Activated CD8-positive, alpha-beta memory T cell treated with anti-CD3 and anti-CD28 coated beads for 1 hour (primary cell): ENCODE measurements at places on chromosomes 3 and 15.

- no peak for DNase-seq
These were observed 336.7 kb upstream of the FRG2C start for GRCh38 chr3:75327453-75327852.

DNA sequence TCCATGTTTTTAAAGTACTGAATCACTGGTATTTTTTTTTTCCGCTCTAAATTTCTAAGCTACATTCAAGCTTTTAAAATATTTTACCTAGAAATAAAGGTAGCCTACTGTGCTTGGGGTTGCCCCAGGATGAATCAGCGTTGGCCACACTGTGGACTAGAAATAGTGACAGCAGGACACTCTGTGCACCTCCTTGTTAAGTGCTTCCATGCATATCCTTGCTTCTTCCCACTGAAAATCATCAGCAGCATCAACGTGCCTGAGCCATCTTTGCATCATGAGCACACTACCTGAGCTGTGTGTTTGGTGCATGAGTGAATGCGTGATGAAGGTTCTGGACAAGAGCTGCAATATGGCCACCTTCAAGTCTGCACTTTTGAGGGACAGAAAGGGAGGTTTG, 142.0 kb upstream of the SLC2A2 start:
- no peak for DNase-seq

DNA sequence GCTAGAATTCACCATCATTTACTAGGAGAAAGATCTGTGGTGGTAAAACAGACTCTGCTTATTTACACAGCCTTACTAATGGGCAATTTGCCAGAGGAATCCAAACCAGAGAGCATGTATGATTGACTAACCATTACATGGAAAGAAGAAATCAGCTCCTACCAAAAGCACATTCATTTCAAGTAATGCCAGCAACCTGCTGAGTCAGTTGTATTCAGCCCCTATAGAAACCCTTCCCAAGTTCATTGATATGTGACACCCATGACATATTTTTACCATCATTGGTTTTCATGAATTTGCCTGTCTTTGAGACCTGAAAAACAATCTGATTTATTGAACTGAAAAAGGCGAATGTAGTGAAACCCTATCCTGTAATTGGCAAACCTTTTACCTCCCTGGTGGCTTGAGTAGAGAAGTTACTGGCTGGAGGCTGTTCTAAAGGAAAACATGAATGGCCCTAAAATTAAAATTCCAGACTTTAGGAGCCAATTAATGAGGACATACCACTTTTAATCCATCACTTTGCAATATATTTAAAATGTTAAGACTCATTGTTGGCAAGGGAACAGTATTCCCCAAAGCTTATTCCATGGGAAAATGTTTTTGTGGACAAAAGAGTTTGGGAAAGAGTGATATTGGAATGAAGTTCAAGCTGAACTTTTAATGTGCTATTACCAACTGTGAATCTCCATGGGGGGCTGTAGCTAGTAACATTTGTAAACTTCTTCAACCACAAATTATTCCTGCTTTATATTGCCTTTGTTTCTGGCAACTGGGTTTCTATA, 542.9 kb downstream of the FHIT start:
- DNase-seq, result no peak

- no peak for DNase-seq
These were observed 166.8 kb downstream of the TCF12 start for GRCh38 chr15:57085267-57085666.

DNA sequence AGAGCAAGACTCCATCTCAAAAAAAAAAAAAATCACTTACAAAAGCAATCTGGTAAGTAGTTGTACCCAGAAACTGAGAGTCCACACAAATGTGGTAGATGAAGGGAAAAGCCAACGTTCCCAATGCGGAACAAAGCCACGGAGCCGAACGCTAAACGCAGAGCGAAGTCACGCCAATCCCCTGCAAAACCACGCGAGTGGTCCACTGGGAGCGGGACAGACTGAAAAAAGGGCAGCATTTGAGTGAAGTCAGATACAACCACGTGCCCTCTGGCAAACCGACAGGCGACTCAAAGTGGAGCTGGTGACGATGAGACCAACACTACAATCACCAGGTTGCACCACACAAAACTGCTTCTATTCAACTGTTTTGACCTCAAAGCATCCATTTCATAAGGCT, 246.1 kb upstream of the LYSMD4 start:
- no peak for DNase-seq

GRCh38 chr3:79268422-79268821, 499.4 kb downstream of the ROBO1 start:
- DNase-seq, result no peak

GRCh38 chr15:26738996-26739395, 33.9 kb downstream of the GABRB3 start:
- DNase-seq, result no peak

DNA sequence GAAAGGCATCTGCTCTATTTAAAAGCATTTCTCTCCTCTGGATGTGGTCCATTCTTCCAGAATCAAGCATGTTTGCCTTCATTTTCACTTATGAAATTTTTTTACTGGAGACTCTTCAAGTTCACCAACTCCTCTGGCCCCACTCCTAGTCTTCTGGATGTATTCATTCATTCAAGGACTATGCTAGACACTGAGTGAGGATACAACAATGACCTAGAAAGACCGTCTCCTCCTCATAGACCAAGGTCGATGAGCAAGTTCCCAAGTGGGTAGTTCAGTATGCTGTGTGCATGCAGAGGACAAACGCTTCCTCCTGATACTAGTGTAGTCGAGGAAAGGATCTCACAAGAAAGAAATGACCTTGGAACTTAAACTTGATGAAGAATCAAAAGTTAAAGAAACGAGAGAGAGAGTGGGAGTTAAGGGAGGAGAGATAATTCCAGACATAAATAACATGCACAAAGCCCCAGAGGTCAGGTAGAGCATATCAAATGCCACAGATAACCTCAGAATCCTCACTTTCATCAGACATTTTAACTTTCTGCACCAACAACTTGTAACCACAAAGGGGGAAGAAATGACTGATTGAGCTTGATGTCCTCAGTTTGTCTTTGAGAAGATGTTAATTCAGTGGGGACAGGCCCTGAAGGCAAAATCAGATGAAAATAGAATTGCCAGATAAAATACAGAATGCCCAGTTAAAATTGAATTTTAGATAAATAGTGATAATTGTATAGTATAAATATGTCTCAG, 149.4 kb downstream of the IMPG2 start:
- DNase-seq, result no peak

DNA sequence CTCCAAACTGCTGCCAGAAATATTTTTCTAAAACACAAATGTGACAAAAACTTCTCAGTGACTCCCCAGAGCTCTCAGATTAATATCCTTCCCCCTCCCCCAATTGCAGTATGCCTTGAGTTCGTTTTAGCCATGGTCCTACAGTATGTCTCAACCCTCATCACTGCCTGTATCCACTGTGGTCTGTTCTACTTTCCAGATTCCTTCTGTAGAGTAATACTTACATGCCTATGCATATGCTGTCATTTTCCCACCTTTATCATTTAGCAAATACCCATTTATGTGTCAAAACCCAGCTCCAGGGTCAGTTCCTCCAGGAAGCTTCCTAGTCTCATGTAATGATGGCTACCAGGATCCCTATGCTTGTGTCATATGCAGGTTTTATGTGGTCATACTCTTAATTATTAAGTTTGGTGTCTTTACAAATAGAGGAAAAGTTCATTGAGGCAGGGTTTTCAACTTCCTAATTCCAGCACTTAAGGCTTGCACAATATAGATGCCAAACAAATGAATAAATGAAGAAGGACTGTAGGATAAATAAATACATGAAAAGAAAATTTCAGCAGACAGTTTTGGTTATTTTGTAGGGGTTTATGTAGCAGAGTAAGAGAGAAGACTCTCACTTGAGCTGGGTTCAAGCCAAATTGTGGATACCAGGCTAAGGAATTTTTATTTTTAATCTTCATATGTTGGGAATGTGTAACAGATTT, 170.8 kb downstream of the ALCAM start:
- no peak for DNase-seq

DNA sequence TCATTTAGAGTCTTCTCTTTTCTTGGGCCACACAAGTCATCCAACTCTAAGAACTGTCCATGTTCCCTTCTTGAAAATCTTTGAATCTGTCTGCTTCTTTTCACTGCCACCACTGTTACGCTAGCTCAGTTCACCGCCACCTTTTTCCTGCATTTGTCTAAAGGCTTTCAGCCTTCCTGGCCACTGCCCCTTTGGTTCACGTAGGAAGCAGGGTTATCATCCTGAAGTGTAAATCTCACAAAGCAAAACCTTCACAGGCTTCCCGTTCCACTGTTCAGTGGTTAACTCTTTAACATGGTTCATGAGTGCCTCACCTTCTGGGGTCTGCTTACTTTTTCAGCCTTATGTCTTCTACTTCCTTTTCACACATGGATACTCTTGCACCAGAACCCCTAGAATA, 26.3 kb upstream of the CCDC39 start:
- no peak for DNase-seq

GRCh38 chr15:63832620-63833019, 1.1 kb downstream of the HERC1 start:
- DNase-seq, result no peak

- no peak for DNase-seq
These were observed 53.5 kb downstream of the MAGEF1 start for GRCh38 chr3:184658223-184658928.

GRCh38 chr15:43769584-43770228, 7.1 kb downstream of the ELL3 start:
- no peak for DNase-seq

DNA sequence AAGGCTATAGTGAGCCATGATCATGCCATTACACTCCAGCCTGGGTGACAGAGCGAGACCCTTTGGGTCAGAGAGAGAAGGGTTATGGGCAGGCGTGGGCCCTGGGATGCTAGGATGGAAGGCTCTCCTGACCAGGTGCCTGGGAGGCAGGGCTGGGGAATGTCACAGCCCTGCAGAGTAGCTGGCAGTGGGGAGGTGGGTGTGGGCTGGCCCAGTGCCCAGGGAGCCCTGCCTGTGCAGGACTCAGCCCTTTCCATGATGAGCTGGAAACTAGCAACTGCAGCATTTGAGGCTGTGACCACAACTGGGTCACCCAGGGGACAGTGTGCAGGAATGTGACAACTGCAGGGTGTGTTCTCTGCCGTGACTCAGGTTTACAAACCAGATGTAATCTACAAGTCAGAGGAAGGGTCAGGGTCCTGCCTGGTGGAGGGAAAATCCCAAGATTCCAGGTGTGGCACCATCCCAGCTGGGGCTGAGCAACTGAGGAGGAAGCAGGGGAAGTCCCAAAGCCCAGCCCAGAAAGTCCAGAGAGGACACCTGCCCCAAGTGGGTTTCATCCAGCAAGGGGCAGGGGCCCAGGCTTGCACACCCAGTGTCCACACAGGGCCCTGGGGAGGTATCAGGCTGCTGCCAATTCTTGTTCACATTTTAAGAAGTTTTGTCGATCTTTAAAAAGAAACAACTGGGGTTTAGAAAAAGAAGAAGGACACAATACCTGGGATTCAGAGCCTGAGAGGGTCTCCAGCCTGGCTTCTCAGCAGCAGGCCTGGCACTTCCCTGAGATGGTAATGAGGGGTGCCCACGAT, 45.5 kb downstream of the SLC28A1 start:
- no peak for DNase-seq

- no peak for DNase-seq
These were observed 66.5 kb upstream of the SH3GL3 start for GRCh38 chr15:83380682-83381081.

DNA sequence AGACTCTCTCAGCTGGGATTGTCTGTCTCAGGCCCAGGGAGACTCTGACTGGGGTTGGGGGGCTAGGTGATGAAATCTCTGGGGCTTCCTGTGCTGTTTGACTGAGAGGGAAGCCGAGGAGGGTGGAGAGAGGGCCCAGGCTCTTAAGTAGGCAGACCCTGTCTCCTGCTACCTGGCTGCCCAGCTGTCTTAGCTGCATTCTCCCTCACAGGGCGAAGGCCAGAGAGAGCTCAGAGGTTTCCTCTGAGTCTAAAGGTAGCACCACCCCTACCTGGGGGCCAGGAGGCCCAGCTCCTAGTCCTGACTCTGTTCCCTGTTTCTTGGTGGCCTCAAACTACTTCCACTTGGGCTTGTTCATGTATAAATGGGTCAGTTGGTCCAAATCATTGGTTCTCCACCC, 24.4 kb downstream of the SMAD6 start:
- no peak for DNase-seq

DNA sequence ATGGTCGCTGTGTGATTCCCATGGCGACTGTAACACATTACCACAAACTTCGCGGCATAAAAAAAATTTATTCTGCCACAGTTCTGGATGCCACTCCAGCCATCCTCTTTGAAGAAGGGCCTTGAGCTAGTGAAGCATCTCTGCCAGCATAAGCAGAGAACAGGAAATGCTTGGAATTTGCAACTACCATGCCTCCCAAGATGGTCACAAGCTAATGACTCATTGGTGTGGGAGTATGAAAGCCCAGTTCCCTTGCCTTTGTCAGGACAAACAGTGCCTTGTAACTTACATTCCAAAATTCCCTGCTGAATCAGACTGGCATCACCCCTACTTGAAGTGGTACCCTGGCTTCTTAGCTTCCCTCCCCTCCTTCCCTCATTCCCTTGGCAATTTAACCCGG, 129.7 kb downstream of the PROS1 start:
- no peak for DNase-seq

GRCh38 chr3:86880066-86880465, 110.9 kb downstream of the VGLL3 start:
- no peak for DNase-seq

- no peak for DNase-seq
These were observed 18.4 kb downstream of the UMPS start for GRCh38 chr3:124748560-124749198.

GRCh38 chr3:102038477-102039142, 189.3 kb downstream of the NFKBIZ start:
- no peak for DNase-seq

DNA sequence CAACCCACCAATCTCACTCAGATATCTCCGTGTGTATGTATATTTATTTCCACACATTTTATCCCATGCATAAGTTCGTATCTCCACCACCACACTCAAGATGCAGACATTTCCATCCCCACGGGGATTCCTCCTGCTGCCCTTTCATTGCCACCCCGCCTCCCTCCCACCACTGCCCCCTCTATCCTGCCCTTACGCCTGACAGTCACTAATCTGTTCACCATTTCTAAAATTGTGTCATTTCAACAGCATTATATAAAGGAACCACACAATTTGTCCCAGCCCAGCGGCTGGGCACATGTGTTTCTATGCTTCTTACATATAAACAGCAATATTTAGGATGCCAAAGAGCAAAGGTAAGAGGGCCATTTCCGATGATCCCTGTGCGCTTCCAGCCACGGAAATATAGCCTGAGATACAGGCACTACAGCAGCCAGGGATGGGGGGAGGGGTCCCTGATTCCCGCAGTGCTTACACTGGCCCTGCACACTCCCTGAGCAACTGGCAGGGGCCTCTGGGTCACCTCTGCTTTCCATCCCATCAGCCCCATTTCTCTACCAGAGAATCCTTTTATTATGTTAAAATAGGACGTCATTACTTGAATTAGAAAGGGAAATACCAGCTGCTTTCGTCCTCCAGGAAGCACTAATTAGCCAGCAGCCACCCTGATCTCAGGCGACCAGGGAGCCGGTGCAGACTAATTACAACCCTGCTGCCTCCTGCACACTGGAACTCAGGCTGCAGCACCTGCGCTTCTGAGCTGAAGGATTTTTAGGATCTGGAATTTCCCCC, 372.0 kb upstream of the ATP10A start:
- DNase-seq, result no peak
